ENCODE measurements at places on chromosomes 4 and X. TPM values are rescaled to one million over a fixed set of nuclear protein-coding genes. Genes with fewer than 3 reads are reported as not detected.

The GLRA3 gene
- not detected for total RNA-seq

The CCDC158 gene
- total RNA-seq, result not detected

The RASL11B gene
- total RNA-seq, result 0.27 TPM

The IRS4 gene
- total RNA-seq, result not detected

The CLCN4 gene
- total RNA-seq, result 0.20 TPM

The IBSP gene
- not detected for total RNA-seq

The PDGFC gene
- 0.13 TPM for total RNA-seq

DNA sequence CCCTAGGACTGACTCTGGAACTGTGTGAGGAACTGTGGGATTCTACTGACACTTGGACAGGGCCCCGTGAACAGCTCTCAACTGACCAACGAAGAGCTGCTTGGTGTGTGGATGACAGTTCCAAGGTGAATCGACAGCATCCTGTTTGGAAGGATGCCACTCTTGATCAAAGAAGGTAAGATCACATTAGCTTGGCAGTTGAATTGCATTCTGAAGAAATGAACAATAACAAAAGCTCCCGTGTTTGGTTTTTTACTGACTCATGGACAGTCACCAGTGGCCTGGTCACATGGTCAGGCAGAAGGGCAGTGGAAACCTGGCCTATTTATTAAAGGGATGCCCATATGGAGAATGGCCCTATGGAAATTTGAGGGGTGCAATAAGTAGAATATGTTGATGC is 33.1 kb upstream of the GPR34 start:
- no peak for DNase-seq

DNA sequence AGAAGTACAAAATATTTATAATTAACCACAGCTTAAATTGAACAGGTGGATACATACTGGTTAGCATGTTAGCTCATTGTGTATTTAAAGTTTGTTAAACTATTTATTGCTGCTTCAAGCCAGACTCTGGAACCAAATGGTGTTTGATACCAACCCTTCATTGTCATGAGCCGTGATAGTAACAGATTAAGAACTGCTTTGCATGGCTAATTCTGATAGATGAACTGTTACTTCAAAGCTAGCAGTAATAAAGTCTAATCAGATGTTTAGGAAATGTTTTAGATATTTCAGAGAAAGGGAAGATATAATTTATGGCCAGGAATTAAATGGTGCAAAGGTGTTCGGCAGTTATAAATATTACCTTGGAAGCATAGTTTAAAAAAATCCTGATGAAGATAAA is 676.1 kb upstream of the ATOH1 start:
- no peak for DNase-seq

- no peak for DNase-seq
These were observed 600.7 kb downstream of the CCSER1 start for GRCh38 chr4:90727938-90728337.

DNA sequence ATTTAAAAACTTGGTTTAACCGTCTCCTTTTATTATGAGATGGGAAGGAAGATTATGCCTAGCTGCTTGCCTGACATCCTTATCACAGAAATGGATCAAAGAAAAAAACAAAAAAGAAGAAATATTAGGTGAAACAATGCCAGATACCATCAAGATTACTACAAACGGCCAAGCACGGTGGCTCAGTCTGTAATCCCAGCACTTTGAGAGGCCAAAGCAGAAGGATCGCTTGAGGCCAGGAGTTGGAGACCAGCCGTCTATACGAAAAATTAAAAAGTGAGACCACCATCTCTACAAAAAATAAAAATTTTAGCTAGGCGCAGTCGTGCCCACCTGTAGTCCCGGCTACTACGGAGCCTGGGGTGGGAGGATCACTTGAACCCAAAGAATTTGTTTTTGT is 2.3 kb downstream of the FRYL start:
- no peak for DNase-seq

DNA sequence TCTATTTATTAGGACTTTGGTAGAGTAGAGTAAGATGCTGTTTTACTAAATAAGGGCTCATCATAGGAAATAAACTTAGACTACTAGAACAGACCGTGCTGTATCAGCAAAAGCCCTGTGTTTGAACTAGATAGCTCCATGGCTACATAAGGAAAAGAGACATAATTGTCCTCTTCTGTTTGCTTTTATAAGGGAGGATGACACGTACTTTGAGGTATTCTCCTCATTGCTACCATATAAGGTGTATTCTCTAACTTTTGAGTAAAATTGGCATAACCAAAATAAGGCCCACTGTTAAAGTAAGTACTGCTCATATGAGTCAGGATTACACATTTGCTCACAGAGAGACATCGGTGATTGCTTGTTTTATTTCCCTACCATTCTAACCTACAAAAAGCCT is 64.3 kb downstream of the PDLIM5 start:
- DNase-seq, result no peak

- DNase-seq, result peak; percentile 59
These were observed at the start of gene DIAPH2 for GRCh38 chrX:96684339-96685209. DIAPH2 (plus strand) TSS chrX:96684842.

DNA sequence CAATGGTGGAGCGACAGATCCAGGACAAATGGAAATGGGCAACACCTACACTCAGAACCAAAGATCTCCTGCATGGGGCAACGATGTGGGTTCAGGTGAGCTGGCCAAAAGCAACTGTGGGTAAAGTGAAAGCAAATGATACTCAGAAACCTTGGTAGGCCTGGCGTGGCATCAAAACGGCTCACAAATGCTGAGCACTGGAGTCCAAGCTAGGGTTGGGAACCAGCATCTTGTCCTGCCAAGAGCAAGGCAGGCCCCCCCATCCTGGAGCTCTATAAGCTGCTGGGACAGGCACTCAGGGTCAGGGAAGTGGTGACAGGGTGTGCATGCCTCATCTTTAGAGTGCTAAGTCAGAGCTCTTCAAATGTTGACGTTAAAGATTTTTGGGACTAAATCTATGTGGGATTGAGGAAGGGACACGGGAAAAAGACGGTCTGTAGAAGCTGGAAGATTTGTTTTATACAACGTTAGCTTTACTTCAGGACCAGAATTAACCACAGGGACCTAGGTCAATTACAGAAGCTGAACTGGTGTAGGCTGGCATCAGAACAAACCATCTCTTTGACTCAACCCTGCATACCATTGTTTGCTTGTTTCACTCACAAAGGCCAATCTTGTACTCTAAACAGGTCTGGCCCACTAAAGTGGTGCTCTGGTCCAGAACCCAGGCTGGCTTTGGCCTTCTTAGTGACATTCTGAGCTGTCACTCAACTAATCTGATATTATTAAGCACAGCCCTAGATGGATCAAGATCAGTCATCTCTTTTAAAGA is 10.7 kb downstream of the ATP8A1 start:
- no peak for DNase-seq

DNA sequence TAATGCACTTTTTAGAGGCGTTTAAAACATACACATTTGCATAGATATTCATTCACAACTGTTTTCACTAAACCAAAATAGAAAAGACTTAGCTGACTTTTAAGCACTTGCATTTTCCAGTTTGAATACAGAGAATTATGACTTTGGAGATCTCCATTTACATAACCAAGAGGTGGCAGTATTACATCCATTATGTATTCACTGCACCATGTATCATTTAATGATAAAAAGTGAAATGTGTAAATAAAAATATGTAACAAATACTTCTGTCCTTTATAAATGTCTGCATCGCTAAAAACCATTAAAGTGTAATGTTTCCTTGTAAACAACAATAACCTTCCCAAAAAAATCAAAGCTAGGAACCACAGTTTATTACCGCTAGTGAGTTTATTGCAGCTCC is 413.2 kb downstream of the FGF13 start:
- DNase-seq, result no peak

GRCh38 chr4:5069901-5070300 is 18.6 kb downstream of the STK32B start:
- no peak for DNase-seq

DNA sequence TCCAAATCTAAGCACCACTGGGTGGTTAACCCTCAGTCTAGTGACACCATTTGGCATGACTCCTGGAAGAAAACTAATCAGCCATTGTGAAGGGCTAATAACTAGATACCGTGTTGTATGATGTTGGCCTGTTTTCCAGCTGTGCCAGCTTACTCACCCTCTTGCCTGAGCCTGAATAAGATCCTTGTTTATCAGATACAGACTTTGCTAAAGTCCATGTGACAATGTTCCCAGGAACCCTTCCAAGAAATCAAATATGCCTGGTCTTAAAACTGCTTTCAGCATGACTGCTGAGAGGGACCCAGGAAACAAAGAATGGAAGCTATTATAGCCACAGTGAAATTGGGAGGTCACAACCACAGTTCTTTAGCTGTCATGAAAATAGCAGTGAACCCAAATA is 640.8 kb upstream of the INTU start:
- no peak for DNase-seq

DNA sequence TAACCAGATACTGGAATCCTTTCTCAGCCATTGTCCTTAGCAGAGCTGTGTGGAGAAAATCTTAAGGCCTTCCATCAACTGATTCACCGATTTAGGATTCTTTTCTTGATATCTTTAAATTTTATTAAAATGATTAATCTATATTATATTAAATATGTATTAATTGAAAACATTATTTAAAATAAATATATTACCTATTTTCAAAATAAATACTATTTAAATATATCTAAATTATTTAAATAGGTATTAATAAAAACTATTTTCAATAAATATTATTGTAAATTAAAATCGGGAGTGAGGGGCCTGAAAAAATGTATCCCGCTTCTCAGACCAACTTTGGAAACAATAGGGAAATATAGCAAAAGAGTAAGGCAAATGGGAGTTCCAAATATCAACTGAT is 94.0 kb upstream of the HPF1 start:
- no peak for DNase-seq

- no peak for DNase-seq
These were observed 41.6 kb downstream of the ZCCHC12 start for GRCh38 chrX:118865231-118865630.
